GM12864 (cell line): ENCODE measurements at places on chromosomes 5 and 9.

DNA sequence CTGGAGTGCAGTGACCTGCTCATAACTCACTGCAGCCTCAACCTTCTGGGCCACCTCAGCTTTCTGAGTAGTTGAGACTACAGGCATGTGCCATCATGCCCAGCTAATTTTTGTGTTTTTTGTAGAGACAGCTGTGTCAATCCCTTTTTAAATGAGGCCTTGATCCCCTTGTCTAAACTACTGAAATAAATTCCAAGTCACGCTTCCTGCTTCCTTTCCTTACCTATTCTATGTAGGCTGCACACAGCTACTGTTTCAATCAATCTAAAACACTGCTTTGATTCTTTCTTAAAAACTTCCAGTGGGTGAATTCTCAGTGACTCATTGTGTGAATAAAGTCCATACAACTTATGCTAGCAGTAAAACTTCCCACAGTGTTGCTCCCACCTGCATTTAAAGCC lies 2.9 kb upstream of the C7 start:
- DNase-seq, result no peak

GRCh38 chr9:32877639-32878217 lies 94.4 kb downstream of the TMEM215 start:
- DNase-seq, result no peak

DNA sequence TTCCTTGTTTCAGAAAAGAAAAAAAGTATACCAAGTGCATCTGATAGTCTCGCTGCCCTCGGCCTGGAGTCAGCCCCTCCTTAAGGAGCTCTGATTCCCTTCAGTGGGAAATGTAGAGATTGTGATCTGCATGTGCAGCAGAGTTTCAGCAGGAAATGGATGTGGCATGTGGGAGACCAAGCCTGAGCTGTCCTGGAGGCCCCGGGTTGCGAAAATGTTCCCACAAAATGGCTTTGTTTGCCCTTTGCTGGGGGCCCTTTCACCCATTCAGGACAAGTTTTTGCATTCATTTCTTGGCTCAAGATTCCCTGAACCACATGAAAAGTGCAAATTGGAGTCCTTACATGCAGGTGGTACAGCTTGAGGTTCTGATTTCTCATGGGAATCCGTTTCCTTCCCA lies 230.9 kb downstream of the GADD45G start:
- no peak for DNase-seq

DNA sequence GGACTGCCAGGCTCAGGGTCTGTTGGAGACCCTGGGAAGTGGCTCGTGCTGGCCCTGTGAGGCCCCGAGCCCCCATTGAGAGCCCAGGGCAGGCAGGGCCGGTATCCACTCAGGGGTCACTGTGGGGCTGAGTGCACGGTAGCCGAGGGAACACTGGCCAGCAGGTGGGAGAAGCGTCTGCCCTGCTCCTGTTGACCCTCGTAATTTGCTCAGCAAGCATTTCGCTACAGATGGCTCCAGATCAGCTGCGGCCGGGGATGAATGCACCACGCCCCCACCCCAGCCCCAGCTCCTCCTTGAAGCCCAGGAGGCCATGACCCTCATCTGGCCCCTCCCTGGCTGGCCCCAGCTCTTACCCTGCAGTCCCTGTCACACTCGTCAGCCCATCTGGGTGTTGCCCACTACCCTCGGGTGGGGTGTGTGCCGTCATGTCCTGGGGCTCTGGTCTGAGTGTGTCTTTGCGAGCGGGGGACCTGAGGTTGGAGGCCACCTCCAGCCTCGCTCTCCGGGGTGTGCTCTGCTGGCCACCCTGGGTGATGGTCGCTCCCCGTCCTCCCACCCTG lies 6.1 kb upstream of the NRARP start:
- DNase-seq, result no peak

- DNase-seq, result no peak
These were observed 25.4 kb downstream of the TYRP1 start for GRCh38 chr9:12718482-12719026.

DNA sequence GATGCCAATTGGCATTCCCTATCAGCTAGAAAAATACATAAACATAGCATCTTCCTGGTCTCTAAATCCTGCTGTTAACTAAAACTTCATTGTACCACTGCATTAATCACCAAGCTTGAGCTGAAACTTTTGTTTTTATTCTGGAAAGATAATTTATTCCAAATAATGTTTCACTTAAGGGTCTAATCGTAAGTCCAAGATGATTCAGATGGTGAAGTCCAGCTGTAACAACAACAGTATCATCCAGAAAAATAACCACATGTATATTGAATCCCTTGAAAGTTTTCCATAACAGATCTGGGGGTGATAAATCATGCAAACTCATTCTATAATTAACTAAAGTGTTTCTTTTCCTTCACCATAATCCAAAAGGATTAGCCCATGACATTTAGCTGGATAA lies 23.9 kb downstream of the RORB start:
- DNase-seq, result no peak

- DNase-seq, result no peak
These were observed 35.6 kb downstream of the MRPL36 start for GRCh38 chr5:1763960-1764605.

DNA sequence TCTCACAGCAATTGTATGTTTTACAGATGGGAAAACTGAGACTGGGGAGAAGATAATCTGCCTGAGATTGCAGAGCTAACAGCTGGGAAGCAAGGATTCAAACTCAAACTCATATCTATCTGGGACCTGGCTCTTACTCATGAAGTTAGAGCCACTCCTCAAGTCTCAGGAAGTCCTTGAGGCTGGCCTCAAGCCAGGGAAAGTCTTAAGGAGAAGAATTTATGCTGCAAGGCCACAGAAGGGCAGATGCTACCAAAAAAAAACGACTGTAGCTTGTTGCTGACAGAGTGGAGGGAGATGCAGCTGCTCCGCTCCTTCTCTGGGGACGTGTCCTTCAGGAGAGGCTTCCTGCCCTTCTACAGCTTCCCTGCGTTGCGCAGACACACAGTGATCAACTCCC lies 39.8 kb downstream of the BARHL1 start:
- DNase-seq, result no peak

- no peak for DNase-seq
These were observed 65.2 kb upstream of the PTPRD start for GRCh38 chr9:10678010-10678409.

- no peak for DNase-seq
These were observed 55.6 kb upstream of the COL5A1 start for GRCh38 chr9:134585746-134586706.

GRCh38 chr9:107669422-107669821 lies 179.9 kb upstream of the KLF4 start:
- DNase-seq, result no peak

DNA sequence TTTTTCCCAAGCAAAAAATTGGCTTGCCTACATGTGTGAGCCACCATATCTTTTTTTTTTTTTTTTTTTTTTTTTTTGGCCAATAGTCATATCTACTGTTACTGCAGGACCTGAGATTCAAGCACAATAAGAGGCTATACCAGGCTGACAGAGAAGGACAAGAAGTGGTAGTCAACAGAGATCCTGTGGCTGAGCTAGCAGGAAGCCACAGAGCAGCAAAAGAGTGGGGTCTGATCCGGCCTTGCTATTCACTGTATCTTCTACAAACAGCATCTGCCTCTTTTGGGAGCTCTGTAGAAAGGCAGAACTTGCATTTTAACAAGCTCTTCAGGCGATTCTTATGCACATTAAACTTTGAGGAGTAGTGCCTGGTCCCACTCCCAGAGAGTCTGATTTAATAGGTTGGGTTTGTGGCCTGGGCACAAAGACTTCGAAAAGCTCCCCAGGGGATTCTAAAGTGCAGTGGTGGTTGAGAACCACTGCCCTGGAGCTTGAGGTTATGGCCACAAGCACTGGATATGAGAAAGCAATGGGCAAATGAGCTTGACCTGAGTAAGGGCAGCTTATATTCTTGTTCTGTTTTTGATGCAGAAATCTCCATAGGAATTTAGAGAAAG lies 162.8 kb downstream of the PIK3R1 start:
- DNase-seq, result peak; percentile 25

DNA sequence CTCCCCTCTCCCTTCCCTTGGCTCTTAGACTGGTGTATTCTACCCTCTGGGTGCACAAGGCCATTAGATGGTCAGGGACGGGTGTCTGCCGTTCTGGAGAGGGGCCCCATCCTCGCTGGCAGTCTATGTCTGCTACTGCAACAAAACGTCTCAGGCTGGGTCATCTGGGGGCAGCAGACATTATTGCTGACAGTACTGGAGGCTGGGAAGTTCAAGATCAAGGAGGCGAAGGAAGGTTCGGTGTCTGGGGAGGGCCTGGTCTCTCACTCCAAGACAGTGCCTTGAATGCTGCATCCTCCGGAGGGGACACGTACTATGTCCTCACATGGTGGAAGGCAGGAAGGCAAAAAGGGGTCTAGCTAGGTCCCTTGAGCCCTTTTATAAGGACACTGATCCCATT lies 93.4 kb upstream of the COL5A1 start:
- no peak for DNase-seq

DNA sequence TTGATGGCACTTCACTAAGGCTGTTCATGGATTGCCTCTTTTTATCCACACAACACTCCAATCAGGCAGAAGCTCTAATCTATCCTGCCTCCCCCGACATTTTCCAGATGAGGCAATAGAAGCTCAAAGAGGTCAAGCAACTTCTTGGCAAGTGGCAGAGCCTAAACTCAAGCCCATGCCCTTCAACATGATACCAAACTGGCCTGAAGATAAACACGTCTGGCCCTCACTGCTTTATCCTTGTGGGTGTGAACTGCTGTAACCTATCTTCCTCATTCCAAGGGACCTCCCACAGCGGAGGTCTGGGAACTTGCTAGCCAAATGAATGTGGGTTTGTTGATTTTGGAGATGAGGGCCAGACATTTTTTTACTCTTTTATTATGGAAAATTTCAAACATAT lies 9.5 kb downstream of the SLC35A4 start:
- DNase-seq, result no peak

GRCh38 chr5:157740229-157740610 lies 3.3 kb upstream of the LSM11 start:
- no peak for DNase-seq

- DNase-seq, result no peak
These were observed 190.5 kb downstream of the PIK3R1 start for GRCh38 chr5:68405784-68406743.
